Foreskin keratinocyte (primary cell): ENCODE measurements at places on chromosomes 13 and 19. TPM values are rescaled to one million over a fixed set of nuclear protein-coding genes. Genes with fewer than 3 reads are reported as not detected.

DNA sequence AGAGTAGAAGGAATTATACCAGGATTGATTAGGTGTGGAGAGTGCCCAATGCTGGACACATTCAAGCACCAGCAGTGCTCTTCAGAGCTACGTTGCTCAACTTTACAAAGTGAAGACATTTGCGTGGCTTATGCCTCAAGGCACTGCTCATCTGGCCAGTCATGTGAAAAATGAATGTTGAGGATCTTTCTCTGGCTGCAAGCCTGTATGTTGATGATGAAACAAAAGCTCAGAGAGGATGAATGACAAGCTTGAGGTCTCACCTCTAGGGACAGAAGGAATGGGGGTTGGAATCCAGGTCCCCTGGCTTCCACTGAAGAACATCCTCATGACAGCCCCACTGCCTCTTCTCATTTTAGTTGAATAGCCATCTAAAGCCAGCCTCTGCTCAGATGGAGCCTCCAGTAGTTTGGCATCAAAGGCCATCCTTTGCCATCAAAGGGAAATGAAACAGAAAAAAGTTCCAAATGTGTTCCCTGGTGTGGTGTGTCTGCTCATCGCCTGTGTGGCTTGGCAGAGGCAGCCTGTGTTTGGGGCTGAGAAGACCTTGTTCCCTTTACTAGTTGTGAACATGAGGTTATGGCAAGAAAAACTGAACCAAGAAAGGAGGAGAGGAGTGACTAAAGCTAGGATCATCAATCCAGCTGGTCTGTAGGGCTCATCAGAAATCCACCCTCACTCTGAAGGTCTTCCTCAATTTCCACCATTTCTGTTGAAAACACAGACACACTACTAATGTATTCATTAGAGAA lies 114.0 kb upstream of the KL start:
- DNase-seq: no peak

DNA sequence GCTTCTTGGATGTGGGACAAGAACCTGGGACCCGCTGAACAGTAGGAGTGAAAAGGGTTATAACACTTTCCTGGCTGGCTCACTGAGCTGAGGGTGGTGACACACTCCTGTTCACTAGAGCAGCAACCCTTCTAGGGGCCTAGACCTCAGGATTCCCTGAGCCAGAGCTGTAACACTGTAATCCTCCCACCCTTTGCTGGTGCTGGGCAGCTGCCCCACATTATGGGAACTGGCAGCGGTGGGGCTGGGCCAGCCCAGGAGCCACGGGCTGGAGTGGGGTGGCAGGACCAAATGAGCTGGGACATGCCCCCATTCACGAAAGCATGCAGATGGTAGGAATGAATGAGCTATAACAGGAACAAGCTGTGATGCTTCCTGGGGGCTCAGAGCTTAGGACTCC lies 110.6 kb downstream of the B3GLCT start:
- no peak for DNase-seq

- no peak for DNase-seq
Observed at GRCh38 chr13:105678072-105678471, 857.4 kb downstream of the EFNB2 start.

GRCh38 chr19:55146078-55146704 lies 2.8 kb downstream of the TNNT1 start:
- DNase-seq: peak; percentile 59

GRCh38 chr13:101127741-101128353 lies 288.5 kb downstream of the NALCN start:
- DNase-seq: peak; percentile 44

DNA sequence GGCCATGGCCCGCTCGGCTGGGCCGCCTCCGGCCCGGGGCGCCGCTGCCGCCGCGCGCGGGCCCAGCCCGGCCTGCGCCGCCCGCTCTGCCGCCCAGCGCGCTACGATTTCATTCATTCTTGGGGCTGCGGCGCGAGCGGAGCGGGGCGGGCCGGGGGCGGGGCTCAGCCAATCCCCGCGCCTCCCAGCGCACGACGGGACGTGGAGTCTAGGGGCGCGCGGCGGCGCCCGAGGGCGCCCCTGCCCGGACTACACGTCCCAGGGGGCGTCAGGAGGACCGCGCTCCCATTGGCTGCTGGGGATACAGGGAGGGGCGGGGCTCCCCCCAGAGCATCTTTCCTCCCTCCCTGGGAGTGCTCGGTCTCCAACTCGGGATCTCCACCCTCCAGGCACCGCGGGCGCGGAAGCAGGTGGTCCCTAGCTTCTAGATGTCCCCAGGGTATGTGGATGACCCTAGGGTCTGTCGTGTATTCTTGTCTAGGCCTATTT lies 5.6 kb upstream of the DPF1 start:
- DNase-seq: peak; percentile 50

- no peak for DNase-seq
Observed at GRCh38 chr19:28884786-28885476, 328.0 kb downstream of the UQCRFS1 start.

GRCh38 chr19:51354742-51355148 lies 11.4 kb downstream of the ETFB start:
- no peak for DNase-seq

- DNase-seq: peak; percentile 6
Observed at GRCh38 chr19:8938576-8938975, 71.6 kb downstream of the MUC16 start.

DNA sequence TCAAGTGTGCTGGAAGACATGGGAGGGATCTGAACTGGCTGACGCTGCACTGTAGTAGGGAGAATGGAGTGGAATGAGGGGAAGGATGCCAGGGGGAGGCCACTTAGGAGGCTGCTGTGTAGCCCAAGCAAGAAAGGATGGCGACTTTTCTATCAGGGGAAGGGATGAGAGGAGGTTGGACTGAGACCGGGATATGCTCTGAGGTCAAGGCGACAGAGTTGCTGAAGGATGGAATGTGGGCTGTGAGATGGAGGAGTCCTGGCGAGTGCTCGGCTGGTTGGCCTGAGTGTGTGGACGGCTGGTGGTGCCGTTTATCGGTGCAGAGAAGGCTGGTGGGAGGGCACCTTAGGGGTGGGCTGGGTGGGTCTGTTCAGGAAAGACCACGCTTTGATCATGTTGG lies 45.7 kb downstream of the IRS2 start:
- no peak for DNase-seq

GRCh38 chr13:44746690-44747089 lies 170.6 kb upstream of the TSC22D1 start:
- peak; percentile 76 for DNase-seq

GRCh38 chr13:99332456-99332855 lies 25.3 kb upstream of the GPR183 start:
- DNase-seq: no peak

DNA sequence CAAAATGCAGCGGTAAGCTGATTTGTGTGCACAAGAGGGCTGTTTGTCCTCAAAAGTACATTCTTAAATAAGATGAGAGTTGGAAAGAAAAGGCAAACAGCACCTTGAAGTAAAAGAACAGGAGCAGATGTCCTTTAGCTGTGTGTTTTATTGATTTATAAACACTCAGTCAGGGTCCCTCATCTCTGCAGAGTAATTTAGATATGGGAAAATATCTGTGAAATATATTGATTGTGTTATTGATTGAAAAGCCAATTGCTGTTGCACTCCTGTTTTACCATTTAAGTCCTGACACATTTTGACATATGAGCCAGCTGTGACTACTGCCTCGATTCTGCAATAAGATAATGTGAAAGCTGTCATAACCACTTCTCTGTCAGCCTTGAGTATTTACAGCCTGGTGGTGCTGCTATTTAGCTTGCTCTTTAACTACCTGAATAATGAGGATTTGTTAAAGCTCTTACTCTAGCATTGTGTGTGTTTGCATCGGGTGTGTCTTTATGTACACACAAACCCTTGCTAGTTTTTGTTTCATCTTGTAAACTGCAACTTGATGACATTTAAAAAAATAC lies 550.1 kb downstream of the DACH1 start:
- DNase-seq: no peak

DNA sequence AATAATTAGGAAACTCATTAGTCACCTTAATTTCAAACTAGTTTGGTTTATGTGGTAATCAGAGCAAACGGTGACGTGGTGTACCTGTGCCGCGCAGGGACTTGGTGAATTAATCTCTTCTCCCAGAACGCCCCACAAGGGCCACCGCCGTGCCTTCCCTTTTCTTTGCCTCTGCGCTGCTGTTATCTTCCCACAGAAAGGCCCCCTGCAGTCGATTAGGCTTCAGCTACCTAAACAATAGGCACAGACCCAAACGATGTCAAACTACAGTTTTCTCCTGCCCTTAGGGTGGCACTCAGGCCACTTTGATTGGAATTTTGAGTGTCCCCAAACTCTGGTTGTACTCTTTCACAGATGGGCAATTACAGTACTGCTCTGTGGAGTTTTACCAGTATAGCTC lies 115.5 kb downstream of the GGACT start:
- DNase-seq: no peak

DNA sequence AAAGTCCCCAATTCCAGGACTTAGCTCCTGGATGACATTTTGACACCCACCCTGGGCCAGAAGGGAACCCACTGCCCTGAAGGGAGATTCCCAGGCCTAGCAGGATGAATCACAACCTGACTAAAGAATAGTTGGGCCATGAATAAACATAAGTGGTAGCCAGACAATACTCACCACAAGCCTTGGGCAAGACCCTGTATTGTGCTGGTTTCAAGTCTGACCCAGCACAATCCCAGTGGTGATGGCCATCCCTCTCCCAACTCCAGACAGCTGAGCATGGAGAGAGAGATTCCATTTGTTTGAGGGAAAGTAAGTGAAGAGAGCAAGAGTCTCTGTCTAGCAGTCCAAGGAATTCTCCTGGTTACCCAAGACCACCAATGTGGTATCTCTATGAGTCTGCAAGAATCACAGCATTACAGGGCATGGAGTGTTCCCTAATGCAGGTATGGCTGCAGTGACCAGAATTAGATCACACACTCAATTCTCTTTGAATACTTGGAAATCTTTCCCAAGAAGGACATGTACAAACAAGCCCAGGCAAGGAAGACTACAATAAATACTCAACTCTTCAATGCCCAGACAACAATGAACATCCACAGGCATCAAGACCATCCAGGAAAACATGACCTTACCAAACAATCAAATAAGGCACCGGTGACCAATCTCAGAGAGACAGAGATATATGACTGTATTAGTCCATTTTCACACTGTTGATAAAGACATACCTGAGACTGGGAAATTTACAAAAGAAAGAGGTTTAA lies 158.0 kb downstream of the VWA8 start:
- DNase-seq: peak; percentile 83

GRCh38 chr19:40143612-40144011 lies 47.6 kb upstream of the MAP3K10 start:
- DNase-seq: no peak

DNA sequence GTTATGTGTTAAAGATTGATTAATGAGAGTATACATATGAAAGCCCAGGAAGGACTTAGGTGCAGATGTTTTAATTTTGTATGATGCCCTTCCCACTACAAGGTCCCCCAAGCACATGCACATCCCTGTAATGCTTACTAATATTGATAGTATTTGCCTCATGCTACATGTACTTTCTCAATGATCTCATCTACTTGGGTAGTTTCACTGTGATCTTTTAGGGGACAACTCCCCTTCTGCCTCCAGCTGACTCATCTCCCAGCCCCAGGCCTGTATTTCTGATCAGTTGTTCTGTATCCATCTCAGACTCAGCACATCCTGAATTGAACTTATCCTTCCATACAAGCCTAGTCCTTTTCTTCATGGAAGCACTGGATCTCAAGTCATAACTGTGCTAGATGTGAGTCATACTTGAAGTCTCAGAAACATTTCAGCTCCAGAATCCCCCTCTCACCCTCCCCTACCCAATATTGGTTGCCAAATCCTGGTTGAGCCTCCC lies 49.4 kb upstream of the INTS6 start:
- no peak for DNase-seq

Gene ZNF534
- not detected in 2 replicates for polyA plus RNA-seq

Gene MEIOSIN
- polyA plus RNA-seq: not detected in 2 replicates

Gene CABP5
- polyA plus RNA-seq: not detected in 2 replicates

Gene GARIN5A
- 0.76 and 1.1 TPM in 2 replicates for polyA plus RNA-seq

Gene TDRD12
- 0.38 and 0.91 TPM in 2 replicates for polyA plus RNA-seq

Gene CGB8
- polyA plus RNA-seq: not detected in 2 replicates

Gene SLITRK6
- 0.35 and 1.7 TPM in 2 replicates for polyA plus RNA-seq

Gene WIZ
- polyA plus RNA-seq: 21.9 and 22.2 TPM in 2 replicates

Gene CACNG8
- not detected in 2 replicates for polyA plus RNA-seq
